C1 segment of cervical spinal cord (tissue), 14 donors: ENCODE measurements at places on chromosomes 16 and 17.

GRCh38 chr17:41486809-41487530, 2.7 kb downstream of the KRT36 start:
- DNase-seq = no peak

GRCh38 chr17:68020409-68020756, 15.2 kb upstream of the KPNA2 start:
- no peak for DNase-seq

DNA sequence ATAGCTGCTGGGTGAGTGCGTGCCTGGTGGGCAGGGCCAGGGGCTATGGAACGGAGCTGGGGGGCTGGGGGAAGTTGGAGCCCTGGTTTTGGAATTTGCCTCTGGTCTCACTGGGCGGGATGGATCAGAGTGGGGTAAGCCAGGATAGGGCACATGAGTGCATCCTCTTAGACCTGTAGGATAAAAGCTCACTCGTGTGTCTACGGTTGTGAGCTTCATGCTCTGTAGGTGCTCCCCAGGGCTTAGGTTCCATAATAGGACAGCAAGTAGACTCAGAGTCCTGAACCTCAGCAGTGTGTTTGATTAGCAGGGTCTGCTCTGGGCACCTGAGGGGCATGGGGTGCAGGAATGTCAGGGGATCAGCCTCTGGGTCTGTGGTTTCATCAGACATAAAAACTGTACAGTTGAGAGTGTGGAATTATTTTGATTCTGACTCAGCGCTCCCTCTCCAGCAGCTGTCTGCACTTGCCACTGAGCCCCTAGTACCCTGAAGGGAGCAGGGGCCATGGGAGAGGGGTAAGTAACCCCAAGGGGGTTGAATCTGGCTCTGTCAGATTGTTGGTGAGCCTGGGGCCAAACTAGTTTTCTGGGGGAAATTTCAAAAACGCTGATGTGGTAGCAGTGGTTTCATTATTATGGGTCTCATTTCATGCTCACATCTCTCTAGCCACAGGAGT, 84.2 kb upstream of the LGALS9 start:
- DNase-seq = no peak

DNA sequence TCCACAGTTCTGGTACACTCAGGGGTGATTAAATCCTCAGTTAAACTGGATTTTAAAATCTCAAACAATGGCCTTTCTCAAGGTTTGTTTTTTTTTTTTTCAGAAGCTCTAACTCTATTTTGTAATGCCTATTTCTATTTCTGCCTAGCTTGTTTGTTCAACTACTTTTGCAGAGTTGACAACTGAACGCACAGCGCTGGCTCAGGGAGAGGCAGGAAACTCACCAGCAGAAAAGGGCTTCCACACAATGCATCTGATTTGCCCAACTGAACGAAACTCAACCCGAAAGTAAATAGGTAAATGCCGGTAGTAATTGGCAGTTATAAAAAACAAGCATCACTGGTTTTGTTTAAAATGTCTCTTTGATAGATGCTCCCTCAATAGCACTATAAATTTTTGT, 52.7 kb upstream of the CNEP1R1 start:
- no peak for DNase-seq

DNA sequence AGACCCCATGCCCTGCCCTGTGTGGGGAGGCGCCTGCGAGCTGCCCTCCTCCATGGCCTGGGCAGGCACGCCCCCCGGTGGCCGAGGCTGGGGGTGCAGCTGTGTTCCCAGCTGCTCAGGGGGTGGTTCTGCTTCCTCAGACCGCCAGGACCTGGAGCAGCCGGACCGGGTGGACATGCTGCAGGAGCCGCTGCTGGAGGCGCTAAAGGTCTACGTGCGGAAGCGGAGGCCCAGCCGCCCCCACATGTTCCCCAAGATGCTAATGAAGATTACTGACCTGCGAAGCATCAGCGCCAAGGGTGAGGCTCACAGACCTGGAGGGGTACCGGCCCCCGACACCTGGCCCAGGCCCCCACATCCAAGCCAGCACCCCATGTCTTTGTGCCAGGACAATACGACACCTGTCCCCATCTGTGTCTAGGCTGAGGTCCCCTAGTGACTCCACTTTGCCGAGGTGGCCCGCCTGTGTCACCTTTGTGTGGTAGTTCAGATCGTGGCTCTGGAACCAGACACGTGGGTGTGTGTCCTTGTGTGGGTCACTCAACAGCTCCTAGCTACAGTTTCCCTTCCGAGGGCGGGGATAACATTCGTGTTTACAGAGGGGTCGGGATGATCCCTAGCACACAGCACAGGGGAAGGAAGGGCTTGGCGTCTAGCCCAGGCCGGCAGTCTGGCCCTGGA, 9.3 kb downstream of the GJD3 start:
- peak; percentile 32 for DNase-seq

GRCh38 chr17:57004944-57005579, 27.1 kb downstream of the SCPEP1 start:
- DNase-seq = no peak

DNA sequence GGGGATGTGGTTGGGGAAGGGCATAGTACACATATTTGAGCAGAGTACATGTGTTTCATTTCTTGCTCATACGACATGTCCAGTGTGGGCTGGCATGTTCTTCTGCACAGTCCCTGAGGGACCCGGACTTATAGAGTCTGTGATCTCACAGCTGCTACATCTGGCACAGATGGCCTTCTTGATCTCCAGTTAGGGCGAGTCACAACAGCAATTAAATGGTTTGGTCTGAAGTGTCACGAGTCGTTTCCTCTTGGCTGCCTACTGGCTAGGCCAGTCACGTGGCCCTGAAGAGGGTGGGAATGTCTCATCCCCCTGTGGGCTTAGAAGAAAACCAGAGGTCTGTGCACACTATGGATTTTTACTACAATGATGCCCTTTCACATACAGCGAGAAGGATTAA, 443.6 kb downstream of the WWOX start:
- DNase-seq = no peak

GRCh38 chr16:87331241-87331801, 14.1 kb upstream of the C16orf95 start:
- DNase-seq = no peak

GRCh38 chr17:43717913-43718312, 40.7 kb downstream of the SOST start:
- DNase-seq = no peak

DNA sequence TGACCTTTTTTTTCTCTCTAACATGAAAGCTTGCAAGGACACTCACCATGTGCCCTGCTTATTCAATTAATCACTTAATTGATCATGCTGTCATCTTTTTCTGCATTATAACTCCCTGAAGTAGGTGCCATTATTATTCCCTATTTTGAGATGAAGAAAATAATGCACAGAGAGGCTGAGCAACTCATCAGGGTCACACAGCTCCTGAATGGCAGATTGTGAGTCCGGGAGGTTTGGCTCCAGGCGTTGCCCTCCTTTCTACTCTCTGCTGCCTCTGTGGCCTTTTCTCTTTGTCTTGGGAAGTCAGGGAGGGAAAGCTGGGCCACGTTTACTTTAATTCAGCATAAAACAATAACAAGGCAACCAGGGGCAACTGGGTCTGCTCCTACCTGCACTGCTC, 17.2 kb upstream of the N4BP1 start:
- DNase-seq = no peak

DNA sequence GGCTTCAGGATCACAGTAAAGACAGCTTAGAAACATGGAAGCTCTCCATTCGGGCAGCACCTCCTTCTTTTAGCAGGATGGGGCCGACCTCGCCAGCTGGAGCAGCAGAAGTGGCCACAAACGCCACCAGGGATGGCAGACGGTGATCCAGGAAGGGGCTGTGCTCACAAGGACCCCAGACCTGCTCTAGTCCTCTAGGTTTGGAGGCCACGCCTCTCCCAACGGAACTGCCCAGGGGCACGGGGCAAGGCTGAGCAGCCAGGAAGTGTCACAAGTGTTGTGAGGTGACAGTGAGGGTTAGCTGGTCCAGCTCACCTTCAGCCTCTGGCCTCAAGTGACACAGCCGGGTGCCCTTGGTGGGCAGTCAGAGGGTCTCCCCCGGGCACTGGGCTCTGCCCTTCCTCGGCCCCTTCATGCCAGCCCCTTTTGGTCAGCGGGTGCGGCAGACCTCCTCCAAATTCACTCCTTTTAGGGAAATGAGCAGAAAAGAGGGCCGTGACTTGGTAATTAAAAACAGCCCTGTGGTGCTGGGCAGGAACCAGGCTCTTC, 20.4 kb downstream of the CEP295NL start:
- DNase-seq = no peak

DNA sequence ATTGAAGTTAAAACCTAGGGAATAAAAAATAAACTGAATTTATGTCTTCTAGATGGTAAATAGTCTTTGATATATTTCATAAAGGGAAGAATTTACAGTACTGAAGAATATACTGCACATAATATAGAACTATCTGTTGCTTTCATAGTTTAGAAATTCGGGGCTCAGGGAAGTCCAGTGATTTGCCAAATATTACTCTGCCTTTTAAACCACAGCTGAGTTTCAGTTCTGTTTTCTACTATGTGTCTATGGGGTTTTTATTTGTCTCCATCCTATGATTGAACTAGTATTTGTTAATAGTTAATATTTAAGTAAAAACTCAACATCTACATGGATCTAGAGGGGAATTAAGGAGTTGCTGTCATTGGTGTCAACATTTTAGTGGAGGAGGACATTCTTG, 715.0 kb upstream of the CDH8 start:
- DNase-seq = no peak

DNA sequence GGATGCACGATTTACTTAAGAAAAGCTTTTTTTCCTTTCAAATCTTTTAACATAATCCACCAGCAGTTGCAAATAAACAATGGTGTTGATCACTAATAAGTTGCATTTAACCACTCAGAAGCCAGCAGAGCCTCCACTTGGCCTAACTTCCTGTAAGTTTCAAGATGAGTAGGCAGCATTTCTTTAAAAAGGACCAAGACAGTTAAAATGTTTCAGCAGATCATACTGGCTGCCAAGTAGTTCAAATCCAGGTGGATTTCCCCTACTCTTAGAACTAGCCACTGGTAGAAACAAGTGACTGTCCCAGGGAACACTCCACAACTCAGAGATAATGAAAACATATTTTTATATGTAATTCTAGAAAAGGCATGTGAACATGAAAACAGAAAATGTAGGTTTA, 17.0 kb upstream of the RFFL start:
- no peak for DNase-seq

- no peak for DNase-seq
Measured at GRCh38 chr17:8041249-8041928, 2.5 kb downstream of the ALOX15B start.

GRCh38 chr17:7325031-7325528, 4.1 kb downstream of the NEURL4 start:
- DNase-seq = no peak

DNA sequence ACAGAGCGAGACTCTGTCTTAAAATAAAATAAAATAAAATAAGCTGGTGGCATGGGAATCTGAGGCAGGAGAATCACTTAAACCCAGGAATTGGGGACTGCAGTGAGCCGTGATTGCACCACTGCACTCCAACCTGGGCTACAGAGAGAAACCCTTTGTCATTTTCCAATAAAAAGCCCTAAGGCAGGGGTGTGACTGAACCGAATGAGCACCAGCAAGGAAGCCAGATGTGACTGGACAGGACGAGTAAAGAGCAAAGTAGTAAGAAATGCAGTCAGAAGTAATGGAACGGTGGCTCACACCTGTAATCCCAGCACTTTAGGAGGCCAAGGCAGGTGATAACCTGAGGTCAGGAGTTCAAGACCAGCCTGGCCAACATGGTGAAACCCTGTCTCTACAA, 3.8 kb upstream of the RPL23 start:
- DNase-seq = no peak

DNA sequence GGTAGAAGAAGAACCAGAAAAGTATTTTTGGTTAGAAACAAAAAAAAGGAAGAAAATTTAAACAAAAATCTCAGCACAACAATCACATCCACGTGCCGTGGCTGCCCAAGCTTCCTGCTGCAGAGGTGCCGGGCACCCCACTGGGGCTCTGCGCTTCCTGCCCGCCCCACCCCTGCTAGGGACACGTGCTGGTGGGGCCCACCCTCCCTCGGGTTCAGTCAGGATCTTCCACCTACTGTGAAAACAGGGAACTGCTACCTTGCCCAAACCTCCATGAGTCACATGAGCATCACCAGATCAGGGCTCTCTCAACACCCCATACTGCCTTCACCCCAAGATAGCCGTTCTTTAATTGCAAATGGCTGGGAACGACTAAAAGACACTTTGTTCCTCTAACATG, 24.4 kb upstream of the CYTH1 start:
- DNase-seq = no peak

DNA sequence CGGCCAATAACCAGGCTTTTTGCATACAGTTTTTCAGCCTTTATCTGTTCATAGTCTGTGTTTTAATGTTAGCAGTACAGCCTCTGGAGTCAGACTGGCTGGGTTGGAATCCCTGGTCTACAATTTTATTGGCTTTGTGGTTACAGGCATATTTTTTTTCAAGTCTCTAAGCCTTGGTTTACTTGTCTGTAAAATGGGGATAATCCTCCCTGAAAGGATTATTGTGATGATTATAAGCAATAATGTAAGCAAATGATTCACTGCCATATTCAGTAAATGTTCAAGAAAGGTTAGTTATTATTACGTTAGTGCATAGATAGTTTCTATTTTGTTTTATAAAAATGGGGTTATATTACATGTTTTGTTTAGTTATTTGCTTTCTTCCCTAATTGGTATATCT, 15.7 kb downstream of the COX10 start:
- no peak for DNase-seq

DNA sequence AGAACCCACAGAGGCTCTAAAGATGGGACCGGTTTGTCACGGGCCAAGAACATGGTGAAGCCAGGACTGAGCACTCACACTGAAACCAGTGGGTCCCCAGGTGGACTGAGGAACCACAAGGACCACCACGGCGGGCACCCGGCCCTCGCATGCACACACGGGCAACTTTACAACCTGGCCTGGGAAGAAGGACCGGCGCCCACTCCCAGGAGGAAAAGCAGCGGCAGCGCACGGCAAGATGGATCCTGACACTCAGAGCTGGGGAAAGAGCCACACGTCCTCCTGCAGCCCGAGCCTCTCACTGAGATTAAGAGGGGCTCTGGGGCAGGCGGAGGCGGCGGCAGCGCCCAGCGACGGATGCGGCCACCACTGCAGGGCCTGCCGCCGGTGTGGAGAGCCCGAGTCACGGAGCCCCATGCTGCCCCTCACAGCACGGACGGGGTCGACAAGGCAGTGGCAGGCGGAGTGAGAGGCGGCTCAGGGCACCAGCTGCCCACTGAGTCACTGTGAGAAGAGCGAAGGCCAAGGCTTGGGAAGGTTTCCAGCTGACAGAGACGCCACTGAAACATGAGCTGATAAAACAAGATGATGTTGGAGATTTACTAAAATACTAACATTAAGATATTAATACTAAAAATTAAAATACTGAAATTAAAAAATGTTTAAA, 118.3 kb downstream of the ANKRD11 start:
- no peak for DNase-seq

- no peak for DNase-seq
Measured at GRCh38 chr17:65588181-65588808, 26.8 kb upstream of the AXIN2 start.

- peak; percentile 74 for DNase-seq
Measured at GRCh38 chr17:49515196-49515770, 20.2 kb downstream of the NGFR start.

GRCh38 chr16:49621241-49622083, 234.4 kb downstream of the ZNF423 start:
- DNase-seq = no peak

- DNase-seq = peak; percentile 38
Measured at GRCh38 chr17:82603981-82604448, 44.2 kb downstream of the WDR45B start.

- DNase-seq = no peak
Measured at GRCh38 chr16:85416228-85417109, 196.7 kb upstream of the GSE1 start.

- no peak for DNase-seq
Measured at GRCh38 chr17:28716740-28717577, 709 bp downstream of the RAB34 start.

- no peak for DNase-seq
Measured at GRCh38 chr17:34788696-34789095, 172.6 kb downstream of the CCT6B start.
